Stimulated activated CD8-positive, alpha-beta memory T cell treated with anti-CD3 and anti-CD28 coated beads, Interleukin-15, amount 100 ng/mL, for 24 hours (primary cell): ENCODE measurements at places on chromosomes 2 and 18.

GRCh38 chr2:188523919-188524318, 232.2 kb downstream of the GULP1 start:
- no peak for DNase-seq

- DNase-seq = no peak
These were observed 116.1 kb downstream of the SPTBN1 start for GRCh38 chr2:54572262-54572635.

DNA sequence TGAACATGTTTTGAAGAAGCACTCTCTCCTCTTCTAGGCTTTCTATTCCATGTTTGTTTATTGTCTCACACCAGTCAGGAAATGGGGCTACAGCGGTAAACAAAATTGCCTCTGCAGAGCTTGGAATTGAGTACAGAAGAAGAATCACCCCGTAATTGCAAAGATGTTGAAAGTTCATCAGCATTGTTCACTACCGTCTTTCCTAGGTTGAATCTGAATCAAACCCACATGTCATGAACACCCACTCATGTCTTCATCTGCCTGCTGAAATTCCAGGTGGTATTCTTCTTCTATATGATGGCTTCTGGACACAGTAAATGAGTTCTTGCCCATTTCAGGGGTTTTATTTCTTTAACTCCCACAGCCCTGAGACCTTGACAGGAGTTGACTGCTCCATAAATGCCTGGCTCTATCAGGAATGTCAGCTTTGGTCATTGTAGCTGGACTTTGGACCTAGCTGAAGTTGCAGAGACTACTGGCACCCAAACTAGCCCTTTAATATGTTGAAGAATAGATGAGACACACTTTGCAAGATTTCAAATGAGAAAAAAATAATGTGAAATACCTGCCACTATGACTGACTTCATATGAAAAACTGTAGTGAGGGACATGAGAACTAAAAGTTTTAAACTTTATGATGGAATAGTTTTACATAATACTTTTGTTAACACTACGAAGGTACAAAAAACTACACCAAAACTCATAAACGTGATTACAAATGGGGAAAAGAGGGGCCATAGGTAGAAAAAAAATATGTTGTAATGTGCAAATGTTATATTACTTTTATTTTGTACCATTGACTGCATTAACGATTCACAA, 1235.3 kb upstream of the ZEB2 start:
- DNase-seq = no peak

DNA sequence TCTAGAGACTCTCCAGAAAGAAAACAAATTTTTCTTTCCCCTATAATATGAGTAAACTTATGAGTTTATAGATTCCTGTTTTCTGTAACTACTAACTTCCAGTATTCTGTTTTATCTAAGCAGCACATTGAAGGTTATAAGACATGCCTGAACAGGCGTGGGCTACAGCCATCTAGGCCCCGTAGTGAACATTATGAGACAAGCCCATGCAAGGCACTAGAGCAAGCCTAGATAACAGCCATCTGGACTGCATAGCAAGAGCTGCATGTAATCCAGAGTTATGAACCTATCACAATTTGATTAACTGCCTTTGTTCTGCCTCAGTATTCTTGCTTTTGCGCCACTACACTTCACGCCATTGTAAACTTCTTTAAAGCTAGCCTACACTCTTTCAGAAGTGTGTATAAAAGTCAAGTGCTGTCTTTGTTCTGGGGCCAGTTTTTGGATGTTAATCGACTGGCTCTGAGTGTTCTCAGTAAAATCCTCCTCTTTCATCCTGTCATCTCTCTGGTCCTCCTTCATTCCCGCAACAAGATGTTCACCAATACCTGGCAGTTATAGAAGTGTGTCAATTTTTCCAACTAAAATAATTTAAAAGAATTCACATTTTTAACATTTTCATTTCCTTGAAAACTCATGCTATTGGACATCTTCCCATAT, 3.0 kb upstream of the SULT1C3 start:
- DNase-seq = no peak

DNA sequence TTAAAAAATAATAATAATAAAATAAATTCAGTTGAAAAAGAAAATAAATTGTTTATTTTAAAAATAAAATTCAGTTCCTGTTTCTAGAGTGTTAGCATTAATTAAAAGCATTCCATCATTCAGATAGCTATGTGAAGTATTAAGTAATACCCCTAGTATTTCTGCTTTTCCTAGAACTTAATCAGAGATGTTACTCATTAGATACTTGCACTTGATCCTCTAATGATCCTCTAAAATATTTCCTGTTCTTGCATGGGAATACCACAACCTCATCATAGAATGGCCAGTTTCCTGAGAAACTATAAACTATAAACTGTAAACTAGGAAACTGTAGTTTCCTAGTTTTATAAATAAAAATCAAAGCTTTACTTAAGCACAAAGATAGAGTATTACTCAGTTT, 11.1 kb upstream of the CNNM3 start:
- no peak for DNase-seq

DNA sequence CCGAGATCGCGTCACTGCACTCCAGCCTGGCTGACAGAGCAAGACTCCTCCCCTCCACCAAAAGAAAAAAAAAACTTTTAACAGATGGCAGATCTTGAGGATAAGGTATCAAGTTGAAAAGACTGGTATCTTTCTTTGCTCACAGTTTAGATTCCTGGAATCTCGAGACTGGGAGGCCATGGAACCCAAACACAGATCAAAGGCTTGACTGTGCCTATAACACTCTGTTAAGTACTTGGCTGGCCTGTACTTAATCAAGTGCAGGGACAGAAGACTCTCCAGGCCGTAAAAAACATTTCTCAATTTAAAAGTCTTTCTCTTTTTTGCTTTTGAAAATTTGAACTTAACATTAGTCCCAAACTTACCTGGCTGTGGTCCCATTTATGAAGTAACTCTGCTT, 107.1 kb upstream of the ZNF516 start:
- no peak for DNase-seq

DNA sequence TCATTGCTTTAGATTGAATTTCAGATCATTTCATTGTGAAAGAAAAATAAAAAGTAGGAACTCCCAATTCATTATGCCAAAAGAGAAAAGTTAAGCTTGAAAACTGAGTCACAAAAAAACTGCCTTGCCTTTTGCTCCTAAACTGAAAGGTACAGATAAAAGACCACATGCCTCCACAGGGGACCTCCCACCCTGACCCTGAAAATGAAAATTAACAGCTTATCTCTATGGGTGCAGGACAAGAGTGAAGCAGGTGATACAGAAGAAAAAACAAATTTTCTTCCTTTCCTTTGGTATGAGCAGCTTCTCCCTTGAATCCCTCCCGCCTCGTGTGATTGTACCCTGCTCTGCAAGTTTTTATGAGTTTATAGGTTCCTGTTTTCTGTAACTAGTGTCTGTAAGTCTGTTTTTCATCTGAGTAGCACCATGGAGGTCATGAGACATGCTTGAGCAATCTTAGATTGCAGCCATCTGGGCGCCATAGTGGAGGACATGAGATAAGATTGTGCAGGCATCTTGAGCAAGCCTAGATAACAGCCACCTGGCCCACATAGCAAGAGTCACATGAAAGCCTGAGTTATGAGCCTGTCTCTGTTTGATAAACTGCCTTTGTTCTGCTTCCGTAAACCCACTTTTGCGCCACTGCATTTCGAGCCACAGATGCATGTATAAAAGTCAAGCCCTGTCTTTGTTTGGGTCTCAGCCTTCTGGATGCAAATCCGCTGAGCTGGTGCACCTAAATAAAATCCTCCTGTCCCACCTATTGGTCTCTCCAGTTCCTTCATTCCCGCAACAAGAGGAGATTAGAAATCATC, 56.2 kb upstream of the DYNC1I2 start:
- no peak for DNase-seq

- no peak for DNase-seq
These were observed 466.3 kb upstream of the RAB12 start for GRCh38 chr18:8142932-8143331.

- DNase-seq = no peak
These were observed 4.4 kb upstream of the SAG start for GRCh38 chr2:233303252-233303651.

DNA sequence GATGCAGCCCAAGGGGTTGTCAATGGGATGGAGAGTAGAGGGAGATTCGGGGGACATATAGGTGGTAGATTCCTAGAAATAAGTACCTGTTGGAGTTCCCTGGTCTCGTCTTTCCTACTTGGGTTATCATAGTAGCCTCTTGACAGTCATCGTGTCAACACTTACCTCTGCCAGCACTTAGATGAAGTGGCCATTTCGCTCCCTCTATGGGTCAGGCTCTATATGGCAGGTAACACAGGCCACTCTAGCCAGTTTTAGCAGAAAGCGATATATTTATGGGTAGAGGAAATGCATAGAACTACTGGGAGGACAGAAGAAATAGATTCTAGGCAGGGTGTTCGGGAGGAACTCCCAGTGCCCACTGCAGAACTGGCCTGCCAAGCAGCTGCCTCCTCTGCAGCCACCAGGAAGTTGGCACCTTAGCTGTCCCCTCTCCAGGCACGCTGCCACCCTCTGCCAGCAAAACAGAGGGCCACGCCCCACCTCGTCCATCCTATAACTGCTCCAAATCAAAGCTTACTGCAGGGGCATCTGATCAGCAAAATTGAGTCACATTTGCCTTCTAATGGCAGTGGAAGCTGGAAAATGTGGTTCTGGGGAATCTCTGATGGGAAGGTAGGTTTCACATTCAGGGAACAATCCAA, 181.3 kb downstream of the INSIG2 start:
- DNase-seq = no peak

GRCh38 chr2:232448304-232448690, 7.7 kb upstream of the ALPI start:
- DNase-seq = no peak

- no peak for DNase-seq
These were observed 1.1 kb upstream of the HOXD11 start for GRCh38 chr2:176105730-176106580.

DNA sequence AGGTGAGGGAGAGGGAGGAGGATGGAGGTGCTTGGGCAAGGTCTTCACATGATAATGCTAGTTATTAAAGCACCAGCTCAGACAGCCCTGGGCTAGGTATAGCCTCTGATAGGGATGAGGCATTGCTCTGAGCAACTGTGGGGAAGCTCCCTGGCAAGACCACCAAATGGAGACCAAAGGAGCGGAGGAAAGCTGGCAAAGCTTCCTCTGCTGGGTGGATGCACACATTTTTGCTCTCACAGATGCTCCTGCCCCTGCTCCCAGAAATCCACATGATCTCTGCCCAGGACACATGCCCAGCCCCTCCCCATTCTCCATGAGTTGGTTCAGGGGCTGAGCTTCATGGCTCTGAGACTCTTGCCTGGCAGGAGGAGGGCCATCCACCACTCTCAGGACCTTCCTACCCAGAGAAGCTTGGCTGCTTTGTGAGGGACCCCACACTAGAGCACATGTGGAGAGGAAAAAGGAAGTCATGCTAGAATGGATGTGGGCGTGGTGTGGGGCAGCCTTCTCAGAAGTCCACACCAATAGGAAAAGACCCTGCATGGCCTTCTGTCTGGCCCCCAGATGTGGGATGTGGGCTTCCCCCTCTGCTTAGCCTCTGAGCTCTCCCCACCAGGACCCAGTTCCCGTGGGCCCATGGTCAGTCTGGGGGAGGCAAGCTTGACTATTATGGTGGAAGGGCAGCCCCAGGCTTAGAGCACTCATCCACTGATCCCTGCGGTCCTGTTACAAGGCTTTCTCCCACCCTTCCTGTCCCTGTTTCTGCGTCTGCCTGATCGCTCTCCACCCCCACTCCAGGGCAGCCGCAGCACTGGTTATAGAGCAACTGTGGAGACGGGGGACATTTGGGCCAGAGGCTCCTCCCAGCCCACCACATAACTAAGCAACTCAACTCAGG, 10.5 kb upstream of the CYP26B1 start:
- no peak for DNase-seq

- DNase-seq = no peak
These were observed 44.3 kb downstream of the FEZ2 start for GRCh38 chr2:36553683-36554082.

GRCh38 chr2:107542314-107542740, 284.4 kb upstream of the RGPD4 start:
- DNase-seq = no peak

DNA sequence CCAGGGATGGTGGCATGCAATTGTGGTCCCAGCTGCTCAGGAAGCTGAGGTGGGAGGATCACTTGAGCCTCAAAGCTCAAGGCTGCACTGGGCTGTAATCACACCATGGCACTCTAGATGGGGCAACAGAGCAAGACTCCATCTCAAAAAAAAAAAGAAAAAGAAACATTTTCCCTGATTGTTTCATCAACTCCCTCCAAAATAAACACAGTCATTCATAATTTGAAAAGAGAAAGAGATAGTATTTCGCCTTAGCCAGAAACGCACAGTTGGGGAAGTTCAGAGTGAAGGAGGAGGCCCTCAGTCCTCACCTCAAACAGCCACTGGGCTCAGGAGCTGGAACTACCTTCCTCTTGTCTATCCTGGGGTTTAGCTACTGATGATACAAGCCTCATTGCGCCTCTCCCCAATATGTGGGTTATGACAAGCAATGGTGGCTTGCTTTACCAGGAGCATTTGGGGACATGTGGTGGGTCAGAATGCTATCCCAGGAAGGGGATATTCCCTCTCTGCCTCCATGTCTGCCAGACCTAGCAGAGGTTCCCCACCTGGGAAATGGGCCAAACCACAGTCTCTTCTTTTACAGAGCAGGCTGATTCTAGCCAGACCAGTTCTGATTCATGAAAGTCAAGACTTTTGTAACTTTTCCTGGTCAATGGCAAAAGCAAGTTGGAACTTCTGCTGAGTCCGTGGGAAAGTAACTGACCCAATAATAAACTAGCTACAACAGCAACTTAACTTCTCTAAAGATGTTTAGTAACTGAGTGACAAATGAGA, 22.2 kb upstream of the TMEM87B start:
- no peak for DNase-seq

DNA sequence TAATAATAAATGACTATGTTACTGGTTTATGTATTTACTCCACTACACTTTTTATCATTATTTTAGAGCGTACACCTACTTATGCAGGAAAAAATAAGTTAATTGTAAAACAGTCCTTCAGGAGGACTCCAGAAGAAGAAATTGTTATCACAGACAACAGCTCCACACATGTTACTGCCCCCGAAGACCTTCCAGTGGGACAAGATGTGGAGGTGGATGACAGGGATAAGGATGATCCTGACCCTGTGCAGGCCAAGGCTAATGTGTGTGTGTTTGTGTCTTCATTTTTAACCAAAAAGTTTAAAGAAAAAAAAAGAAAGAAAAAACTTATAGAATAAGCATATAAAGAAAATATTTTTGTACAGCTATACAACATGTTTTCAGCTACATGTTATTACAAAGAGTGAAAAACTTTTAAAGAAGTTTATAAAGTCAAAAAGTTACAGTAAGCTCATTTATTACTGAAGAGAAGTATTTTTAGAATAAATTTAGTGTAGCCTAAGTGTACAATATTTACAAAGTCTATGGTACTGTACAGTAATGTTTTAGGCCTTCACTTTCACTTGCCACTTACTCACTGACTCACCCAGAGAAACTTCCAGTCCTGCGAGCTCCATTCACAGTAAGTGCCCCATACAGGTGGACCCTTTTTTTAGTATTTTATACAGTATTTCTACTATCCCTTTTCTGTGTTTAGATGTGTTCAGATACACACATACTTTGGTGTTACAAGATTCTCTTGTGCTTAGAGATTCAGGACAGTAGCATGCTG, 7.5 kb downstream of the TGFBRAP1 start:
- no peak for DNase-seq
